CMK (cell line): ENCODE measurements at places on chromosomes 1 and 21.

- DNase-seq = no peak
These were observed 16.8 kb downstream of the CR2 start for GRCh38 chr1:207470927-207471326.

- no peak for DNase-seq
These were observed 110.7 kb downstream of the SPATA46 start for GRCh38 chr1:162265983-162266382.

DNA sequence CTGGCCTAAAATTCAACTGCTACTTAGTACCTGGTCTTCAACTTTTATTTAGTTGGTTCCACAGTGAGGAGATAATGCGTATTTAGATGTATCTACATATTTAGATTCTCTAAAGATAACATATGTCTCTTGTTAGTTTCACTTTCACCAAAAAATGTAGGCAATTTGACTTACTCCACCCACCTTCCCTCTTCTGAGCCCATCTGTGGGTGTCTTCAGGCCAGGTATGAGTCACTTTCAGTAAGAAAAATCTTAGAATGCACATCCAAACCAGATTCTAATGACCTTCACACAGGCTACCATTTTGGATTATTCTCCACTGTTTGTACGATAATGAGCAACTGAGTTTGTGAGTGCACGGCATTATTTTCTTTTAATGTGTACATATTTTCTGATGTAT, 501.7 kb downstream of the NEGR1 start:
- no peak for DNase-seq

DNA sequence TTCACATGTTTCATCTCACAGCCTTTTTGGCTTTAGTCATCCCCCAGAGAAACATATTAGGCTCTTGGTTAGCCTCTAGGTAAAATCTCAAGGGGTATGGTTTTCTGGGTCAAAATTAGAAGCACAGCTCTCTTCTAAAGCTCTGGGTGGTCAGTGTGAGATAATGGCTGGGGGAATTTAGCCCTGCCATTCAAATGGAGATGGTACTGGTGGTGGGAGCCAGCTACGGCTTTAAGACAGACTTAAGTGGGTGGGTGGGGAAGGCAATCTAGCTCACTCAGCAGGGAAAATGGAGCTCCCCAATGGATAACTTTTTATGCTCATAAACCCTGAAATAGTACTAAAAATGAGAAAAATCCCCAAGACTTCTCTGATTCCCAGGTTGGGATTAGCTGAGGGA, 5.7 kb downstream of the TEX38 start:
- no peak for DNase-seq

DNA sequence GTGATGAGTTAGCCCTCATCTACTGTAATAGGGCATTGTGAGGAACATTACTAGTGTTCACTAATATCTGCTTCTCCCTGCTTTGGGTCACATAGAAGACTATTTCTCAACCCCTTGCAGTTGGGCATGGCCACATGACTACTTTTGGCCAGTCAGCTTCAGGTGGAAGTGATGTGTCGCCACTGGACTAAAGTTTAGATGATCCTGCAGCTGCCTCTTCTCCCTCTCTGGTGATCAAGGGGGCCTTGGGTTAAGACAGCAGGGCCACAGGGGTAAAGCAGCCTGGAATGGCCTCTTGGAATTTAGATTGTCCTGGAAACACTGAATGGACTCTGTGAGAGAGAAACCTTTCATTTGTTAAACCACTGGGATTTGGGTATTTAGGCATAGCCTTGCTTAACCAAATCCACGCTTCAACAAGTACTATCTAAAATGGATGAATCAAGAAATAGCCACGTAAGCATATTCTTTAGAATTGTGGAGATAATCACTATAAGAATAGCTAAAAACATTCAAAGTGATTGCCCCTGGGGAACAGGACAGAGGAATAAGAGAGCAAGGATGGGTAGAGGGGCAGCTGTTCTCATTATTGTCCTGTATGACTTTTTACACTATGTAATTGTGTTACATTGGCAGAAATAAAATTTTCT, 41.2 kb downstream of the OPRD1 start:
- DNase-seq = no peak

DNA sequence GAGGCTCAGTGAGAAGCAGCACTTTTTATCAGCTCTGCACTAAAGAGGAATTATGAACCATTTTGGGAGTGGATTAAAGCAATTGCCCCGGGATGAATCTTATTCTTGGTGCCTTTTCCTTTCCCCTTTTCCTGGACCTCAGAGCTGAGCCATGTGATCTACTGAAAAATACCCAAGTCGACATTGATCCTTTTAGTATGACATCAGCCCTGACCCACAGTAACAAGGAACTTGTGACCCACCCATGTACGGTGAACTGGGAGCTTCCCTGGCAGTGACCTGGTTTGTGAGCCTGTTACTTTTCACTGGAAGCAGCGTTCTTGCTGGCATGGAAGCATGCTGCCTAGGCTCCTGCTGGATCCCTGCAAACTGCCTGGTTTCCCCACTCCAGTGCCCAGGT, 15.9 kb downstream of the AJAP1 start:
- DNase-seq = no peak

- no peak for DNase-seq
These were observed 17.4 kb upstream of the MYOG start for GRCh38 chr1:203103216-203103615.

DNA sequence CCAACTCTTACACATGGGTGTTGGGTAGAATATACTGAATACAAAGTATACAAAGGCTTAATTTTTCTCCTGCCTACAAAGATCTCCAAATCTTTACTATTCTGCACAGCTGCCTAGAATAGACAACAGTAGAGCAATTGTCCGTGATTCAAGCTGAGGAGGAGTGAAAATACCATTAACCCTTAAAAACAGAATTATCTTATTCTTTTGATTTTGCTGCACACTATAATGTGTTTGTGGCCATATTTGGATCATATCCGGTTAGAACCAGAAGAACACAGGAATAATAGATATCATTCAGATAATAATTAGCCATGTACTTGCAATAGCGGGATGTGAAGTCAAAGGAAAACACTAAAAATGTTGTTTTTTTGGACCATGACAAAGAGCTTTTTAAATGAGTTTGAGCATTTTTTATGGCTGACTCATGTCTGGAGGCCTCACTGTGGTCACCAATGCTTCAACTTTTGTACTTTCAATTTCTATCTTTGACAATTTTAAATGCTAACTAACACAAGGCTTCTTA, 197.6 kb upstream of the FOXD3 start:
- DNase-seq = no peak

- DNase-seq = no peak
These were observed 94.1 kb downstream of the CNIH3 start for GRCh38 chr1:224710196-224710595.

- DNase-seq = no peak
These were observed 7.3 kb upstream of the UMODL1 start for GRCh38 chr21:42063571-42064521.

DNA sequence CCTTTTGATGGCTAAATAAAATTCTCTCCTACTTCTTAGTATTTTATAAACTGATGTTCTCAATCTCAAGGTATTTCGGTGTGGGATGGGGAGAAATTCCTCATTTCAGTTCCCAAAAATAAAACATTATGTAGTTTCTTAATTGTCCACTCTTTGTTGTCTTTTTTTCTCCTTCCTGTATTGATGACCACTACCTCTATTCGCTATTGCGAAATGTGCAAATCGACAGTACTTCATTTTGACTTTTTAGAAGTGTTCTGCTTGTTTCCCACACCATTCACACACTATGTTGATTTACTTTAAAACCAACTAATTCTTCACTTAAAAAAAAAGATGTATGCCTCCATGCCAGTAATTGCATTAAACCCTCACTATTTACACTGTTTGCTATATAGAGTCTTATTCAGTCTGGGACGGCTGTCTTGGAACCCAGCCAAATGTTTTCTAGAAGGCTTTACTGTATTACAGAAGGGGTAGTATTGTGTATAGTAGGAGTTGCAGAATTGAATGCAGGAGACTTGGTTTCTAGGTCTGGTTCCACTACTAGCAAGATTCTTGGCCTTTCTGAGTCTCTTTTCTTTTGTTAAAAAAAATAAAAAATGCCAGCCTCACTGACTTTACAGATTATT, 5.6 kb downstream of the RNF2 start:
- no peak for DNase-seq
